ENCODE measurements at places on chromosomes 1 and 21. TPM values are rescaled to one million over a fixed set of nuclear protein-coding genes. Genes with fewer than 3 reads are reported as not detected.

DNA sequence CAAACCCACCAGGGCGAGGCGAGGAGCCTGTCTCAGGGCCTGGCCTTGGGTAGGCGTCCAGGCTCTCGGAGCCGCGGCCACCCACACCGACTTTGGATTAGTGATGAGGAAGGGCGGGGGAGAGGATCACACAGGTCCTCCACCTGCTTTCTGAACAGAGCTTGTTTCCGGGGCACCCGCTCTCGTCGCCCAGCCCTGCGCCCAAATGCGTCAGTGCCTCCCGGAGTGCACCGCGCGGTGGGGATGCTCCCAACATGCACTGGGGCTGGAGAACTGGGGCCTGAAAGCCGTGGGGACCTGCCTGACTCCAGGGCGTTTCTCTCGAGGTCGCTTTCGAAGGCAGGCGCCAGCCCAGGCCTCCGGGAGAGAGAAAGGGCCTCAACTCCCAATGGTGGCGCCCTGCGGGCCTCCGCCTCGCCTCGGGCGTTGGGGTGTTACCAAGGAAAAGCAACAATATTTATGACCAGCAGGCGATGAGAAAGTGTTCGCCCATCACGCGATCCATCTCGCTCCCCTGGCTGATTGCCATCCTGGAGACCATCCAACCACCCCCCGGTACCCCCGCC lies 8.9 kb upstream of the LHX8 start:
- no peak for DNase-seq

DNA sequence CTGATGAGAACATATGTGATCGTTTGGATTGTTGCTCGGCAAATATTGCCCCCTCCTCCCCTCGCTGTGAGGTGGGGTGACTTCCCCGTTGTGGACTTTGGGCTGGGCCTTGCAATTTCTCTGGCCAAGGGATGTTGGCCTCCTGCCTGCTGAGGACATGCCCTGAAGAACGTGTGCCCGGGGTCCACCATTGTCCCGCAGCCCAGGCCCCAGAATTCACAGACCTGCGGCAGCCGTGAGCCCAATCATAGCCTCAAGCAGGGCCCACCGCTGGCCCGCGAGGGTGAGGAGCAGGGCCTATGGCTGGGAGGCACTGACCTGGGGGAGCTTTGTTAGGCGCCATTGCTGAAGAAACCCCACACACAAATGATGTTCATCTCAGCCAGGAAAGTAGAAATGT lies 58.3 kb upstream of the ACTRT2 start:
- no peak for DNase-seq

- DNase-seq = no peak
Measured at GRCh38 chr1:245304698-245305097, 149.9 kb downstream of the KIF26B start.

CELSR2 gene
- 1.4 TPM for total RNA-seq

TTC34 gene
- 0.60 TPM for total RNA-seq

TCP10L gene
- total RNA-seq = 1.1 TPM

Data from activated T-cell treated with anti-CD3 and anti-CD28 coated beads, Interleukin-2, amount 50 U/mL, for 4 hours (primary cell).